ENCODE measurements at places on chromosomes 12 and 14. TPM values are rescaled to one million over a fixed set of nuclear protein-coding genes. Genes with fewer than 3 reads are reported as not detected.

FITM1 gene
- not detected for total RNA-seq

PMCH gene
- not detected for total RNA-seq

SLC38A4 gene
- total RNA-seq = 0.27 TPM

CALM1 gene
- total RNA-seq = 508 TPM

ESPL1 gene
- 15.2 TPM for total RNA-seq

MLEC gene
- 66.6 TPM for total RNA-seq

IRAK4 gene
- total RNA-seq = 7.2 TPM

MORN3 gene
- not detected for total RNA-seq

GNB3 gene
- 0.47 TPM for total RNA-seq

IL31 gene
- total RNA-seq = not detected

IKZF4 gene
- total RNA-seq = 0.94 TPM

MIPOL1 gene
- total RNA-seq = 3.7 TPM

GYS2 gene
- total RNA-seq = not detected

GEMIN2 gene
- total RNA-seq = 55.2 TPM

EML5 gene
- total RNA-seq = 0.72 TPM

TIGAR gene
- total RNA-seq = 22.9 TPM

GARIN6 gene
- total RNA-seq = not detected

SFSWAP gene
- 22.1 TPM for total RNA-seq

Data from hair follicular keratinocyte (primary cell).